ENCODE measurements at places on chromosomes 12 and 14.

DNA sequence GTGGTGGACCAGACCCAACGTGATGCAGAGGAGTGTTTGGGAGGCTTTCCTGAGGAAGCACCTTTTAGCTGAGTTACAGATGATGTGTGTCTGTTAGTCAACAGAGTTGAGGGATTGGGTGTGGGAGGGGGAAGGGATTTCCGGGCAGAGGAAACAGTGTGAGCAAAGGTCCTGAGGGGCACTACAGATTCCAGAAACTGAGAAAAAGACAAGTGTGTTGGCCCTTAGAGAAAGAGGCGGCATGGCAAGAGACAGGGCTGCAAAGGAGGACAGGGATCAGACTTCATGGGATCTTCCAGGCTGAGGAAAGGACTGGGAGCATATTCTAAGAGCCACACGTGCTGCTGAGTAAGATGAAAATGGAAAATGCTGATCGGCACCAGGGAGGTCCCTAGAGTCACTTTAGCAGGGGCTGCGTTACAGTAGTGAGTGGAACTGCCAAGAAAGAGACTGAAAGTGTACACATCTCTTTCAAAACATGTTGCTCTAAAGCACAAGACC is 9.4 kb upstream of the RPS6KL1 start:
- H3K27me3 ChIP-seq, result no peaks in the 10 kb centered on the region
- H3K36me3 ChIP-seq, result no peaks in the 10 kb centered on the region
- H3K4me3 ChIP-seq, result no peak overlapping the region
- DNase-seq, result no peak
- peak overlapping the region; percentile 14 for H3K27ac ChIP-seq
- H3K4me1 ChIP-seq, result no peaks in the 10 kb centered on the region

GRCh38 chr14:103727313-103727980 is 11.8 kb downstream of the ZFYVE21 start:
- H3K27me3 ChIP-seq, result no peaks in the 10 kb centered on the region
- H3K4me3 ChIP-seq, result no peak overlapping the region
- DNase-seq, result no peak
- H3K4me1 ChIP-seq, result no peaks in the 10 kb centered on the region

- H3K4me3 ChIP-seq, result no peak overlapping the region
- peaks cover 7% of the 10 kb centered on the region for H3K4me1 ChIP-seq
- peak; percentile 40 for DNase-seq
- no peak overlapping the region for H3K27ac ChIP-seq
These were observed 8.8 kb downstream of the TBX5 start for GRCh38 chr12:114396869-114397719.

DNA sequence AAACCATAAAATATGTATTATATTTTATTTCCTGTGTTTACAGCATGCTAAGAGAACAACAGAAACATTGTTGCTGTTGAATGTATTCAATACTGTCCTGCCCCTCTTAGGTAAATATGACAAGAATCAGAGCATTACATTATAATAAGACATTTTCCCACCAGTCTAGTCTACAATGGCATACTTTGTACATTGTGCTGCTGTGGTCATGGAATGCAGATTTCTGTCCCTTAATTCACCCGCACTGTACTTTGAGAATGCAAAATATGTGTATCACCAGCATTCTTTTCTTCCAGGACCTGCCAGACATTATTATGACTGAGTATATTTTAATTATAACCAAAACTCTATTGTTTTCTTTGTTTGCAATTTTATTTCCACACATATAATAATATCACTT is 16.5 kb upstream of the OR10AD1 start:
- H3K4me3 ChIP-seq, result no peak overlapping the region
- peaks cover 9% of the 10 kb centered on the region for H3K4me1 ChIP-seq
- H3K27me3 ChIP-seq, result no peaks in the 10 kb centered on the region
- DNase-seq, result no peak
- H3K36me3 ChIP-seq, result no peaks in the 10 kb centered on the region
- no peak overlapping the region for H3K27ac ChIP-seq

DNA sequence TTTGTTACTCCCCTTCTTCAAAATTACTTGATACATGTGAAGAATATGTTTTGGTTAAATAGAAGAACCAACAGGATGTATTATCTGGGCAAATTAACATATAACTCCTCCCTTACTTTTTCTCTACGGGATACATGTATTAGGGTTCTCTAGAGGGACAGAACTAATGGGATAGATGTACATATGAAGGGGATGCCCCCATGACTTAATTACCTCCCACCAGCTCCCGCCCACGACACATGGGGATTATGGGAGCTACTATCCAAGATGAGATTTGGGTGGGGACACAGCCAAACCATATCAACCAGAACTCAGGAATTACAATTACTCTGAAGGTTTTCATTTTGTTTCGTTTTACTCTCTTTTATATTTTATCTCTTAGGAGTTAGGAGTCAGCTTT is 41.3 kb downstream of the VRK1 start:
- no peak for DNase-seq
- no peaks in the 10 kb centered on the region for H3K27me3 ChIP-seq
- no peak overlapping the region for H3K27ac ChIP-seq
- H3K36me3 ChIP-seq, result no peaks in the 10 kb centered on the region

DNA sequence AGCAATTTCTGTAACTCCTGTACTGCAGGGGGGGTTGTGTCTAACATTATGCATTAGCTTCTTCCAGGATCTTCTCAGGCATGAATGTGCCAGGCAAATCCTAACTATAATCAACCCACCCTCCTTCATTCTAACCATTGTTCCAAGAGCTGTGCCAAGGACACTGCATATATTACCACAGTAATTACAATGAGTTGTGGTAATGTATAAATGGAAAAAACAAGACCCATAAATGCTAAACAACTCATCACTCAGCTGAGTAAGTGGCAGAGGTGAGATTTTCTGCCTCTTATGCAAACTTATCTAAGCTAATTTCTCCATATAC is 80.6 kb downstream of the PRKD1 start:
- H3K4me1 ChIP-seq, result no peaks in the 10 kb centered on the region
- H3K4me3 ChIP-seq, result no peak overlapping the region
- no peak for DNase-seq
- no peak overlapping the region for H3K27ac ChIP-seq
- no peaks in the 10 kb centered on the region for H3K36me3 ChIP-seq
- H3K27me3 ChIP-seq, result no peaks in the 10 kb centered on the region

DNA sequence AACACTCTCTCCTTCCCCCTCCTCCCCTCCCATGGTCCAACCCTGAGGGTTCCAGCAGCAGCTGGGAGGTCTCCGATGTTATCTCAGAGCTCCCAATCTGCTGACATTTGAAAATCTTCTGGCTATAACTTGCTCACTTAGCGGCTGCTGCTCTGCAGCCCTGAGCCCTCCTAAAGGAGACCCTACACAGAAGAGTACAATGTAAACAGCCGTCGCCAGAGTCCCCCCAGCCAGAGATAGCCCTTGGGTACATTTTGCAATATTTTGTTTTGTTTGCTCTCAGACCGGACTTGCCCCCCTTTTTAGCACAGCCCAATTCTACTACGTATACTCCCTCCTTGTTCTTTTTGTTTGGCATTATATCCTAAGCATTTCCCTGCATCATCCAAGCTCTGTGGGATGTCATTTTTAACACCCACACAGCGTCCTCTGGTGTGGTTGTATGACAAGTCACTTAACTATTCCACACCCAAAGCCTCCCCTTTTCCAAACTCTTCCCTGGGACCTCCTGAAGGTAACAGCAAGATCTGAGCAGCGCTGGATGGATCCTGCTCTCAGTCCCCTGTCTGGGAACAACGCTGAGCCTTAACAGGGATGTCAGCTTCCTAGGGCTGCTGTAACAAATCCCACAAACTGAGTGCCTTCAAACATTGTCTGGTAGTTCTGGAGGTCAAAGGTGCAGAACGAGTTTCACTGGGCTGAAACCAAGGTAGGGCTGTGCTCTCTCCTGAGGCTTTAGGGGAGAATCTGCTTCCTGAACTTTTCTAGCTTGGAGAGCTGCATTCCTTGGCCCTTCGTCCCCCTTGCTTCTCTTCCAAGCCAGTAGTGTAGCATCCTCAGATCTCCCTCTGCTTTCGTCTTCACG is 25.3 kb upstream of the TCL1B start:
- no peaks in the 10 kb centered on the region for H3K36me3 ChIP-seq
- H3K4me3 ChIP-seq, result no peak overlapping the region
- no peak overlapping the region for H3K27ac ChIP-seq
- H3K27me3 ChIP-seq, result peaks cover 17% of the 10 kb centered on the region
- no peaks in the 10 kb centered on the region for H3K4me1 ChIP-seq
- DNase-seq, result no peak

DNA sequence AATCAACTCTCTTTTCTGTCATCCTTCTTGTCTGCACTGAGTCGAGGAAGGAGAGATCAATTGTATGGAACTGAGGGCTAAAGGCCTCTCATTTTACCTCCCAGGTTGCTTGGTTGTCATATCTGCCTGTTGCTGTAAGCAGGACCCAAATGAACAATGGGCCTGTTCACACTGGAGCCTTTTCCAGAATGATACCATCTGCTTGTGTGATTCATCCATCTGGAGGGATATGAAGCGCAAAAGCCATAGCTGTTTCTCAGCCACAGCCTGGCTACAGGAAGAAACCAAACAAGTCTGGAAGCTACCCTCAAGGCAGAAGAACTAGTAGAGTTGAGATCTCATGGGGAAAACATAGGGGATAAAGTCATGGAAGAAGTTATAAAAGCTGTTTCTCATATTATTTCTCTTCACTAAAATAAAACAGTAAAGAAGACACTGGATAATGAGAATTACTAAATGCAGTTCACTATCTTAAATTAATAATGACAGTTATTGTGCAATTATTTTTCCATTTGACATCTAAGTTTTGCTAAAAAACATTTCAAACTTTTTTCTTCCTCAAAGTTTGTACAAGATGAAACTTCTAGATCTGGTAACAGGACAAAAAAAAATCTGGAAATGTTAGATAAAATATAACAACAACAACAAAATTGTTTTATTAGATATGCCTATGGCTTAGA is 106.3 kb downstream of the SPTSSA start:
- no peaks in the 10 kb centered on the region for H3K36me3 ChIP-seq
- H3K27ac ChIP-seq, result peak overlapping the region; percentile 47
- DNase-seq, result no peak
